Retina (tissue), 1 donor: ENCODE measurements at places on chromosomes 11 and 22.

DNA sequence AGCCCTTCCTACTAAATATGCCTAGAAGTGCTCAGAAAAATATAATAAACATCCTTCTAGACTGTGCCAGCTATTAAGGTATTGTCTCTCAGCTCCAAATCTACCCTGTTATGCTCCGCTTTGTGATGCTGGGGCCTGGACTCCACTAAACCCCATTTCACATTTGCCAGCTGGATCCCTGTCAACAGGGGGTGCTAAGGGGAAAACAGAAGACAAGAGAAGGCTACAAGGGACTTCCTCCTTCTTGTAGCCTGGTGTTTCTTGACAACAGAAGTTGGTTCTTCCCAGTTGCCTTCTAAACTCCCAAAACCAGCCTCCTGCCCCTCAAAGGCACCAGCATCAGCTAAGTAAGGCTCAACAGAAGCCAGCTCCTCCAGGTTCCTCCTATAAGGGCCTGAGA lies 5.2 kb downstream of the NUMA1 start:
- DNase-seq = no peak

- no peak for DNase-seq
Observed at GRCh38 chr11:63556404-63557013, 6.7 kb downstream of the PLAAT2 start.

DNA sequence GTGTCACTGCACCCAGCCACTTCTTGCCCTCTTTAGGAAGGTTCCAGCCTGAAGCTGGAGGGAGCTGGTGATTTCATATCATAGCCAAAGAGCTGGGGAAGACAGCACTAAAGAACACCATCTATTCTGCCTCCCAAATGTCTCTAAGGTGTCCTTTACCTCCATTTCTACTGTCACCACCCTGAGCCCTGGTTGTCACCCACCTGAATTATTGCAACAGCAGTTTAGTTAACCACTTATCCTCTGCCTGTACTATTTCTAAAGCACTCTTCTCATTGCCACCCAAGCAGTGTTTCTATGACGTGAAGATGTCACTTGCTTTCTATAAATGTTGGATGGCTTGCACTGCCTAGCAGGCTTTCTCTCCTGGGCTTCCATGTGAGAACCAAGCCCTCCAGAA lies 69.4 kb upstream of the EED start:
- no peak for DNase-seq

- DNase-seq = no peak
Observed at GRCh38 chr11:1041471-1041870, 5.0 kb upstream of the MUC6 start.

DNA sequence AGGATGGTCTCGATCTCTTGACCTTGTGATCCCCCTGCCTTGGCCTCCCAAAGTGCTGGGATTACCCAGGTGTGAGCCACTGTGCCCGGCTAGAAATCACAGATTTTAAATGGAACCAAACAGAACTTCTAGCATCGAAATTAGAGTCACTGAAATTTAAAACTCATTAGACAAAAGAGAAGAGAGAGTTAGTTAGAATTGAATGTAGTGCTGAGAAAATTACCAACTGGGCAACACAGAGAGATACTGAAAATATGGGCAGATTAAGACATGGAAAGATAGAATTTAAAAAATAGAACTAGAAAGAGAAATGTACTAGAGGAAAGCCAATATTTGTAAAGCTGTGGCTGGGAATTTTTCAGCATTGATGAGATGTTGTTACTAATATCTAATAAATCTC lies 217.9 kb downstream of the TBC1D22A start:
- DNase-seq = no peak

DNA sequence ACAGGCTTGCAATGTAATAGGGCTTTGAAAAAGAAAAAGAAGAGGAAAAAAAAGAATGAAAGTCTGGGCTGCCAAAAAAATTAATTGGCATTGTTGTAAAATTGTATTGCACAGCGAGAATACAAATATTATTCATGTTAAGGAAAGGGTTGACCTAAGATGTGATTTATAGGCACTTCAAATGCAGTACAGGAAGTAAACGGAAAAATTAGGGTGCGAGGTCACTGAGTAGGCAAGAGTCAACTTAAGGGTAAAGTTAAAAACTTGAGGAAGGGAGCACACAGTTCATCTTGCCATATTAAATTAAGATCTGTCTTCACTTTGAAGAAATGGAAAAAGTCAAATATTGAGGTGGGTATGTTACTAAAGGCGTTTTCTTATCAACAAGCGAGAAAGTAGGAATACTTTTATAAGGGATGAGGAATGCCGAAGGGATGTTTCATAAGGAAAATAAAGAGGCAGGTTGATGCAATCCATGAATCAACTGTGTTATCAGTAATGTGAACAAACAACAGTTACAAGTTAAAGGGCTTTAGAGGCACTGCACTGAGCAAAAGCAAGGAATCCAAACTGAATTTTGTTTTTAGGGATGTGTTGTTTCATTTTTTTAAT lies 123.0 kb downstream of the WT1 start:
- DNase-seq = no peak

- DNase-seq = no peak
Observed at GRCh38 chr11:119787074-119787461, 58.1 kb upstream of the NECTIN1 start.

DNA sequence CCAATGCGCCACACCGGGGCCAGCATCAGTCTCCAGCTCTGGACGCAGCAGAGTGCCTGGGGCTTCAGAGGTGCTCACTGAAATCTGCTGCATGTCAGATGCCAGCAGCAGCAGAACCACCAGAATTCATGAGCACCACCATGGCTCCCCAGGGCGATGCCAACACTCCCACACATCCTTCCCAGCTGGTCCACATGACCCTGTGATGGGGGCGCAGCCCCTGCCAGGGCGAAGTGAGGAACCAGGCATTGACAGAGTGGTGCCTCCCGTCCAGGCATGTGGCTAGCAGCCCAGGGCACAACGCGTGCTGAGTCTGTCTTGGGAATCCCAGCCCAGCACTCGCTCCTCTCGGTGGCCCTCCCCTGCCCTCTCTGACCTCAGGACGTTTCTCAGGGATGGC lies 80.4 kb downstream of the DHCR7 start:
- DNase-seq = no peak

GRCh38 chr11:126440792-126441514 lies 85.5 kb downstream of the ST3GAL4 start:
- peak; percentile 94 for DNase-seq

DNA sequence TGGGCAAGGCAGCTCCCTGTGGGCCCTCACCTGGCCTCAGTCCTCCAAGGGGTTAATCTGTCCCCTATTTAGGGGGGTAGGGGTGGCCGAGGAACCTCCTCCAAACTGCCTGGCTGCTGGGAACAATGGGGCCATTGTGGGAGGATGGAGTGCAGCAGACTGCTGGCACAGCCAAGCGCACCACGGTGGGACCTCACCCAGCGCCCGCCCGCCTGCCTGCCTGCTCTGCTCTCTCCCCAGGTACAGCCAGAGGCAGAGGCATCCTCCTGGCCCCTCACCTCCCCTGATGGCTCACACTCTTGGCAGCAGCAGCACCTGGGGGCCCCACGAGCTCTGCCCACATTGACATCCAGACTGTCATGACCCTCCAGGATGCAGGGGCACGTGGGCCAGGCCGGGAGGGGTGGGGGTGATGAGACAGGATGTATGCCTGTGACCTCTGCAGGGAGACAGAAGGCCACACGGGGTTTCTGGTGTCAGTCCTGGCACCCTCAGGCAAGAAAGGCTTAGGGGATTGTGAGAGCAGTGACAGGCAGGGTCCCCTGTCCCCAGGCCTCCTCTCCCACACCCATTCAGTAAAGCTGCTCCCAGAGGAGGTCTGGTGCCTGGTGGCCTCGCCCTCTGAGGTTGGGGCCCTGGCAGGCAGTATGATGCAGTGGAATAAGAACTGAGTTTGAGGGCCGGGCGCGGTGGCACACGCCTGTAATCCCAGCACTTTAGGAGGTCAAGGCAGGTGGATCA lies 11.4 kb downstream of the BCL9L start:
- DNase-seq = peak; percentile 75

DNA sequence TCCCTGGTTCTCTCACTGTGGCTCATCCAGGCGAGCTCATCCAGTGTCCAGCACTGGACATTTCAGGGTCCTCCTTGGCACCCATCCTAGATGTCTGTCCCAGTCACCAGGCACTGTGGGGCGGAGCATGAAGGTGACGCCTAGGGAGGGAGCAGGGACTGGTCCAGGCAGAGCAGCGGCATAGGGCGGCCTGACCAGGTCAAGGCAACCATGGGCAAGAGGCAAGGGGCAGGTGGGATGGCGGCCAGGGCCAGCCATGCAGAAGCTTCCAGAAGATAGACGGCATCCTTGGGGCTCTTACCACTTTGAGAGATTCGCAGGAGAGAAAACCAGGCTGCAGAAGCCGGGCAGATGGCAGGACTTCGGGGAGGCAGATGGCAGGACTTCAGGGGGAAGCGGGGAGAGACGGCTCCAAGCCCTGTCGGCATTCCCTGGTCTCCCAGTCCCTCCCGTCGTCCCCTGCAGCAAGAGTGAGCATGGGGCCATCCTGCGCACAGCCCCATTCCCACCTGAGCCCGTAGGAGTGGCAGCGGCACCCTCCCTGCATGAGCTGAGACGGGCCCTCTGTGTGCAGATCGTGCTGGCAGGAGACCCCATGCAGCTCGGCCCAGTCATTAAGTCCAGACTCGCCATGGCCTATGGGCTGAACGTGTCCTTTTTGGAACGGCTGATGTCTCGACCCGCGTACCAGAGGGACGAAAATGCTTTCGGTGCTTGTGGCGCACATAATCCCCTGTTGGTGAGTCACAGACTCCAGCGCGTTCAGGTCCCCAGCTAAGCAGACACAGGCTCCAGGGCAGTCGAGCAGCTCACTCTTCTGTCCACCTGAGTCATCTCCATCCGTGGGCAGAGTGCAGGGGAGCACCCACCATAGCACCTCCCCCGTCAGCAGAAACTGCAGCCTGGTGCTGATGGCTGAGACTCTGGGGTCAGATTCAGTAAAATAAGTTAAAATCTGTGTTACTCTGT lies 20.1 kb upstream of the PANX2 start:
- no peak for DNase-seq

GRCh38 chr11:23336961-23337360 lies 476.7 kb upstream of the CCDC179 start:
- no peak for DNase-seq

- DNase-seq = no peak
Observed at GRCh38 chr11:104522123-104522522, 358.2 kb upstream of the PDGFD start.

DNA sequence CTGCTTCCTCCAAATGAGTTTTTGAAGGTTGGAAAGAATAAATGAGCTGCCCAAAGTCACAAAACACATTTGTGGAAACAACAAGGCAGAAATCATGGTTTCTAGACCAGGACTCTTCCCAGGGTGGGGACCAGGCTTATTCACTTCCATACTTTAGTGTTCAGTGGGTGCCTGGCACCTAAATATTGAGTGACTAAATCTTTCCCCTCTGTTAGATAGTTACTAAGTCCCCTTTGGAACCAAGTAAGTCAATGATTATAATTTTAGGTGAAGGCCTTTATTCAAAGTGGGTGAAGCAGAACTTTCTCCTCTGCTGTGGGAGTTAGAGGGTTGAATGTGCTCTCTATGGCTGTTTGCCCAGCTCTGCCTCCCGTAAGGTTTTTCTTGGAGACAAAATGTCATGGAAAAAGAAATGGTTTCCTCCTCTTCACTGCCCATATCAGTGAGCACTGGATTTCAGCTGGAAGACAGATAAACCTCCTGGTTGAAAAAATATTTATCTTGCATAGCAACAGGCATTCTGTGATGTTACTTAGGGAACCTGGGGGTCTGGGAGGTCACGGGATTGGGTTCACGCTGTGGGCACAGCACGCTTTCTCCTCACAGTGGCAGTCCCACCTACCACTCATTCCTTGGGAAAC lies 117.8 kb downstream of the CCDC81 start:
- no peak for DNase-seq

GRCh38 chr11:128196235-128196634 lies 391.1 kb downstream of the ETS1 start:
- no peak for DNase-seq

DNA sequence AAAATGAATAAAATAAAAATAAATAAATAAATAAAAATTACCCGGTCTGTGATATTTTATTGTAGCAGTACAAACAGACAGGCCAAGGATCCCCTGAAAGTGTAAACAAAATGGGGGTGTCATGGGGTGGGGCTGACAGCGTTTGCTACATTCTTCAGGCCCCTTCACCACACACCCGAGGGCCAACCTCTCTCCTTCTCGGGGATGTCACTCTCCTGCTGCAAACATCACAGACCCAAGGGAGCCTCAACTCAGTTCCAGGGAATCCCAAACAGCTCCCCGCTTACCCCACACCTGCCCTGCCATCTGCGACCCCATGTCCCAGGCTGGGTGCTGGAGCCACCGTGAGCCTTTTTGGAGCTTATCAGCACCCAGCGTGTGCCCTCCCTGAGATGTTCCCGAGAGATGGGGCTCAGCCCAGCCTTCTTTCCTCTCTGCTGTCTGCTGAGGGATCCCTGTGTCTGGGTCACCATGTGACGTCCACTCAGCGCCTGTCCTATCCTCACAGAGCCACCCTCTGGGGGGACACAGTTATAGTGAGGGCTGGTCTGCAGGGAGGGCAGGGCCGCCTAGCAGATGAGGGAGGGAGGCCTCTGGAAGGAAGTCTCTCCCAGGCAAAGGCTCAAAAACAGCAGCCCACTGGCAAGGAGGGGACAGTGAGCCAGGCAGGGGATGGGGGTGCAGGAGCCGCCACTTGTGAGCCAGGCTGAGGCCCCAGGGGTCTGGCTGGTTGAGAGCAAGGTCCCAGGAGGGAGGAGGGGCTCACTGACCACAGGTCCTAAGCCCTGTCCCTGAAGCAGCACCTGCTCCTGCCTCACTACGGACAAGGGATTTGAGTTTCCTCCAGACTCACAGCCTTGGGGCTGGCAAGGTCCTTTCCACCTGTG lies 1041.6 kb downstream of the BRD1 start:
- DNase-seq = no peak

- DNase-seq = peak; percentile 83
Observed at GRCh38 chr11:76680518-76681425, 10.2 kb upstream of the LRRC32 start.

DNA sequence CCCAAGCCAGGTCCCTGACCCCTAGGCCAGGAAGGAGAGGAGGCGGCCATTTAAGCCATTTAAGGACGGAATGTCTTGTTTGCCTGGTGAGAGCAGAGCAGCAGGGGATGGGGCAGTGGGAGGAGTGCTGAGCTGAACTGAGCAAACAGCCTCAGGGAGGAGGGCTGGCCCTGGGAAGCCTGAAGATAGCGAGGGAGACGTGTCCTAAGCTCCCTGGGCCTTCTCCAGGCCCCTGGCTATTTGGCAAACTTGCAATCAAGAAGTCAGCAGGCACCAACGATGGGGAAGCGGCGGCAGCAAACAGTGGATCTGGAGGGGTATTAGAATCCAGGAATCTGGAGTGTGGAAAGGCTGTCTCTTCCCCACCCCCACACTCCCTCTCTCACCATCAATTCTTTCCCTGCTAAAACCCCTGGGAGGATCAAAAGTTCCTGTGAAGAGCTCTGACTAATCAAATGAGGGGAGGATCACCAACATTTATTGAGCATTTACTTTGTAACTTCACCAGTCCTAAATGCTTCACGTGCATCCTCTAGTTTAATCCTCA lies 8.8 kb downstream of the BCL9L start:
- peak; percentile 43 for DNase-seq

GRCh38 chr22:19747551-19747950 lies 13.0 kb upstream of the TBX1 start:
- no peak for DNase-seq
